Activated CD4-positive, alpha-beta T cell treated with anti-CD3 and anti-CD28 coated beads, Interleukin-2, amount 50 U/mL, for 4 hours (primary cell): ENCODE measurements at places on chromosomes 5 and 9.

DNA sequence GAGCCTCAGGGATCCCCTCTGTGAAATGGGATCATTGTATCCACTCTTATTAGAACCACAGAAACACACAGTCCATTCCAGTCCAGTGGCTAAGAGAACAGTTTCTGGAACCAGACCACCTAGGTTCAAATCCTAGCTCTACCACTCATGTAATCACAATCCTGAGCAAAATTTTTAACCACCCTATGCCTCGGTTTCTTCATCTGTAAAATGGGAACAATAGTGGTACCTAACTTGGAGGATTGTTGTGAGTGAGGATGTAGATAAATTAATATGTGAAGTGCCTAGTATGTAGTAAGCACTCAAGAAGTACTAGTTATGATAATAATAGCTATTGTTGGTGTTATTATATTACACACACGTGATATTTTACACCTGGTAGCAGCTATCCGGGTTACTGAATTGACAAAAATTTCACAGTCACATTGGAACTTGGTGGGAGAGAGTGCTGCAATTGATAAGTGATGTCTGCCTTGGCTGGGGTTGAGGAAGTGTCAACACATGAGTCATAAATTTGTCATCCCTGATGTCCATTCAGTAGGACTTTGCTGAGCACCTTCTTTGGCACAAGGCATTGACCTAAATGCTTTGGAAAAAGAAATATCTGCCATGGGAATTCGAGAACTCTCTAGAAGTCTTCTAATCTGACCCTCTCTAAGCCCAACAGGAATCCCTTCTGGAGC lies 68.4 kb downstream of the COL27A1 start:
- DNase-seq, result no peak

DNA sequence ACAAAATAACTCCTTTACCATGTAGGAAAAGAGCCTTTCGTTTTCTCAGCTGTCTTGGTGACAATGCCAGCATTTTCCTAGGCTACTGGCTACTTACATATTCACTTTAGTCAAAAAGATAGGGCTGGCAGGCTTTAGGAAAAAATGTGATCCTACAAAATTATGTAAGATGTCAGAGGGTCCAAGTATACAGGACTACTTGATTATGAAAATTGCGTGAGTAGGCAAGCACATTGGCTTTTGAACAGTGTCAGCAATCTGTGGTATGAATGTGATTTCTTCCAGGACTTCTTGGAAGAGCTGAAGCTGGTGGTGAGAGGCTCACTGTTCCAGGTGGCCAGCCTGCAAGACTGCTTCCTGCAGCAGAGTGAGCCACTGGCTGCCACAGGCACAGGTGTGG lies 22.8 kb downstream of the THBS4 start:
- no peak for DNase-seq

DNA sequence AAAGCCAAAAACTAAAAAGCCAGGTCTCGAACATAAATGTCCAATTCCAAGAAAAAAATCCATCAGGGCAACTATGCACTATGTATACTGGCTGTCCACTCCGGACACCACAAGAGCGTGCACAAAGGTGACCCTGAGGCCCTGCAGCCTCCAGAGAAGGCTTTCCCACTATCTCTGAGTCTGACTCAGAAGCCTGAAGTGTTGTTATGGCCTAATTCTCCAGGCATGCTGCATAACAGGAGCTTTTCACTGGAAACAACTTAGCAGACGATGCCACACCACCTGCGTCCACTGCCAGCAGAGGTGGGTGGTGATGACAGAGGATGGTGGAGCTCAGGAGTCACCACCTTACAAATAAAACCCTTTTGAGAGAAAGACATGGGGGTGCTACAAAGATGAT lies 63.7 kb downstream of the HABP4 start:
- DNase-seq, result no peak

GRCh38 chr9:68427216-68427977 lies 71.0 kb downstream of the PGM5 start:
- DNase-seq, result no peak

DNA sequence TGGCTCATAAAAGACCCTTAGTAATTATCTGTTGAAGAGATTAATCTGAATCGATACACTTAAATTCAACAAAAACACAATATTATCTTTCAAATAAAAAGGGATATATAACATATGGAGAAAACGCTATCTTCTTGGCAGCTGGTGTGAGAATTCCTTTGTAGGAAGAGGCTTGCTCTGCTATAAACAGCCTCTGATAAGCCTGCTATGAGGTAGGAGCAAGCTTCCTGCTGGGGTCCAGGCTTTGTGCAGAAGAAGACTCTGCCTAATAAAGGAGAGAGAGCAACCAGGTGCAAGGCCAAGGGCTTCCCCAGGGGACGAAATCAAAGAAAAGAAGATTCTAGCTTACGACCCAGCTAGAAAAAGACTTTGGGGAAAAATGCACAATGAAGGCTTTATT lies 43.3 kb upstream of the SSBP2 start:
- DNase-seq, result no peak

DNA sequence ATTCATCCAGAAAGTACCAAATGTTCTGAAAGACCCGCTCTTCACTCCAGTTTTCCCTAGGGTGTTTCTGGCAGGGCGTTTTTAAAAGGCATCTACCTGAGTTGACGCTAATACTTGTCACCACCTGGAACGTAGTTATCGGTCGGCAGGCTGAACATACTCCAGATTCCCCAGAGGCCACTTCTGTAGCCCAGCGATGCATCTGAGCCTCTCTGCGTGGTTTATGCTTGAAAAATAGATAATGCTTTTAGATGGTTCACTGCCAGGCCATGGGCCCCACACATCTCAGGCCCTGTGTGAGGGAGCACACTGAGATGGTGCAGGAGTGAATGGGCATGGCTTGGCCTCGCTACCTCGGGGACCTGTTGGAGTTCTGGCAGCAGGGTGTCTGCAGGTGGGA lies 33.0 kb upstream of the NCS1 start:
- DNase-seq, result no peak

- DNase-seq, result no peak
Measured at GRCh38 chr9:105975886-105976645, 281.7 kb downstream of the TMEM38B start.

DNA sequence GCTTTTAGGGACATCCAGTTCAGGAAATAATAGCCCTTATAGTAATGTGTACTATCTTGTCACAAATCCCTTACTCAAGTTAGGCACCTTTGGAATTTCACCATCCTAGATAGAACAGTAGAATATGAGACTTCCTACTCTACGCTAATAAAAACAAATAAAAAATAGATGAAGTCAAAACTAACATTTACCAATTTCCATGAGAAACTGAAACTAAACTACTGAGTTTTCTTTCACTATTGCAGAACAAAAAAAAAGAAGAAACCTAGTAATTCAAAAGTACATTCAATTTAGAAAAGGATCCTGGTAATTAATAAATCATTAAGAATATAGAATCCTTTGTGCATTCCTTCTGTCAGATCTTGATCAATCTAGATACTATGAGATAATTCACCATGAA lies 14.0 kb downstream of the STARD4 start:
- DNase-seq, result no peak

DNA sequence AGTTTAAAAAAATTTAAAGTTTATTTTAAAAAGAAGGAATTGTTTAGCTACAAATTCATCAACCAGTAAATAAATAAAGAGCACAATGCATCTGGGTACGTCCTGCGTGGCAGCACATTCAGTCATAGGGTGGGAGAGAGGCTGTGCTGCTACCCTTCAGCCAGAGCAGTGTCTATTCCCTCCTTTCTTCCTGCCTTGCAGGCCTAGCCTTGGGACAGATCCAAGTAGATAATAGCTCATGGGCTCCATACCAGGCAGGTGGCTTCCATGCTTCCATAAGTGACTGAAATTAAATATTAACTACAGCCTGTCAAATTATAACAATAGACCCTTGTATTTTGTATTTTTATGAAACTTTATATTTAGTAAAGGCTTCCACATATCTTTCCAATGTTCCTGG lies 408.3 kb upstream of the RGMB start:
- DNase-seq, result no peak

- DNase-seq, result no peak
Measured at GRCh38 chr5:131795228-131795627, 1.6 kb downstream of the FNIP1 start.

GRCh38 chr9:37609735-37610397 lies 17.5 kb upstream of the TOMM5 start:
- DNase-seq, result no peak

GRCh38 chr9:90916147-90916734 lies 114.6 kb downstream of the SYK start:
- no peak for DNase-seq

GRCh38 chr5:115578657-115579056 lies 23.6 kb downstream of the TICAM2 start:
- DNase-seq, result no peak

DNA sequence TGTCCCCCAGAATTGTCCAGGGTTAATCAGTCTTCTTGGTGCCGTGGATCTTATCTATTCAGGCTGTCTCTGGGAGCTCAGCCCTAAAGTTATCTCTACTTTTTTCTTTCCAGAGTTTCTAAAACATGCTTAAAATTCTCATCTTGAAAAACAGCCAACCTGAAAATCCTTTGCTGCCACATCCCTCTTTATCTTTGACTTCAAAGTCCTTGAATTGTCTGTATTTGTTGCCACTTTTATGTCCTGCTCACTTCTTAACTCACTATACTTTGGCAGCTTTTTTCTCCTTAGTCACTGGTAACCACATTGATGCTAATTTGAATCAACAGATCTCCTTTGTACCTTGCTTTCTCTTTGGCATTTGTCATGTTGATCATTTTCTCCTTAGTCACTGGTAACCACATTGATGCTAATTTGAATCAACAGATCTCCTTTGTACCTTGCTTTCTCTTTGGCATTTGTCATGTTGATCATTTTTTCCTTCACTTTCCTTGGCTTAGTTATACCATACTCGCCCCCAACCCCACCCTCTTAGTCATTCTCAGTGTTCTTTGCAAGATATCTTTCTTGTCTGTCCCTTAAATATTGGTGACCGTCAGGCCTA lies 8.5 kb downstream of the DMXL1 start:
- peak; percentile 11 for DNase-seq

DNA sequence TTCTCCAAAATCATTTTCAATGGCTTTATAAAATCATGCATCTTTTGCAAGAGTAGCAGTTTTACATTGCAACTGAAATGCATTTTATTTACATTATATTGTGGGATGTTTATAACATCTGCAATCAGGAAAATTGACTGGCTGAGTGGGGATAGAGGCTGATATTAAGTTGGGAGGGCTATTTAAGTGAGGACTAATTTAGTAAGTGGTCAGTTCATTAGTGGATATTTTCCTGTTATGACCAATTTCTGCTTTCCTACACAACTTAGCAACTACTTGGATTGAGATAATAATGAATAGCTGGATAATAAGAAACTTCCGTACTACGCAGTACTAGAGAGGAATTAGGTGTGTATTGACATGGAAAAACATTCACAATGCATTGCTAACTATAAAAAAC lies 92.9 kb upstream of the SSBP2 start:
- DNase-seq, result no peak

DNA sequence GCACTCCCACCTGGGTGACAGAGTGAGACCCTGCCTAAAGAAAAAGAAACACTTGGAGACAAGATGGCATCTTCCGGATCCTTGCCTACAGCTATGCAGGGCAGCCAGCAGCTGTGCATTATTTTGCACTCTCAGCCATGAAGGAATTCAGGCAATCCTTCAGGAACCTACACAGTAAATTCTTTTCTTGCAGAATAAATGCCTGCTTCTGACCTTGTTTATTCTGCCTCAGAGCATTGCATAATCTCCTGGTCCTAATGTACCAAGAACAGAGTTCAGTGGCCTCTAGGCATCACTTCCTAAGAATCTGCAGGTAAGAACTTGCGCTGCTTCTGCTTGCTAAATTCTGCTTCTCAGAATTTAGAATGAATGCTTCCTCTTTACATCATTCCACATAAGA lies 16.8 kb downstream of the GLDC start:
- no peak for DNase-seq

DNA sequence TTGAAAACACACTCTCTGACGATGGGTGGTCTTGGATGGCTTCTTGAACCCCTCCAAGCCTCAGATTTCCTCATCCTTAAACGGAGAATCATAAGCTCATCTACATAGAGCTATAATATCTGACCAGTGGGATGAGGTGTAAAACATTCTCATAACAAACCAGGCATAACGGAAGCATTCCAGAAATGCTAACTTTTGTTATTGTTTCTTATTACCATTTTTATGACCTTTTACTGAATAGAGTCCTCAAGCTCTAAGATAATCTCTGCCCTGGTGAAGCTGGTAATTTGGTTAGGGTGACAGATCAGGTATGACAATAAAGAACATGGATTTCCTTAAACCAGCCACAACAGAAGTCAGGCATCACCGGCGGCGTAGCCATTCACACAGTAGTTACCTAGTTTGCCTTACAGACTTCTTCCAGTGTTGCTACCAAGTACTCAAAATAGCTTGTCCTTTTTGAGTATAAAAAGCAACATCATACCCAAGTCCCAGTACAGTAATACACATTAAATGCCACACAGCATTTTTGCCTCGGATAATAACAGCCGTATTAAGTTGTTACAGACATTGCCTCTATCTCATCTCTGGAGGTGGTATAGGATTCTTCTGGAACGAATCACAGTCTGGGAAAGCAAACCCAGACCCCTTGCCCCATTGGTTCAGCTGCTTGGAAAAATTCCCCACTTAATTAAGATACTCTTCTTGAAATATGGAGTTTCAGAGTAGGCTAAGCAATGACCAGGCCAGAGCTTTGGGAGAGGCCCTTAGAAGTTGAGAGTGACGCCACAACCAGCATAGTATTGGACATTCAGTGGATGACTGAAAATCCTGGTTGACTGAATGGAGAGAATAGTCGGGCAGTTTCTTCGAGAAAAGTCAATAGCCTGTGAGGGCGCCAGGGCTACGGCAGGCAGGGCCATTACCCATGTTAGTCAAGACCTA lies 252.5 kb downstream of the SLIT3 start:
- no peak for DNase-seq

DNA sequence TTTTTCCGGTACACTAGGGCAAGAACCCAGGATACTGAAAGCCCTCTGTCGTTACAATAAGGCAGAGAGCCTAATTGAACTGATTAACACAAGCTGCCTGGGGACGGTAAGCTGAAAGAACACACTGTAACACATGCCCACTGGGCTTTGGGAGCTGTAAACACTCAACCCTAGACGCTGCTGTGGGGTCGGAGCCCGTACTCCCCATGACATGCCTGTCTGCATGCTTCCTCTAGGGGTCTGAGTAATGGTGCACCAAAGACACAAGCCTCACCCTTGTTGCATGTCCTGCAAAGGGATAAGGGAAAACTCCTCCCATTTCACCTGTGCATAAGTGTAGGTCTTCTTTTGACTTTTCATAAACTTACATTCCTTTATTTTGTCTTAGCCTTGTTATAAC lies 194.0 kb downstream of the FBXL7 start:
- no peak for DNase-seq

DNA sequence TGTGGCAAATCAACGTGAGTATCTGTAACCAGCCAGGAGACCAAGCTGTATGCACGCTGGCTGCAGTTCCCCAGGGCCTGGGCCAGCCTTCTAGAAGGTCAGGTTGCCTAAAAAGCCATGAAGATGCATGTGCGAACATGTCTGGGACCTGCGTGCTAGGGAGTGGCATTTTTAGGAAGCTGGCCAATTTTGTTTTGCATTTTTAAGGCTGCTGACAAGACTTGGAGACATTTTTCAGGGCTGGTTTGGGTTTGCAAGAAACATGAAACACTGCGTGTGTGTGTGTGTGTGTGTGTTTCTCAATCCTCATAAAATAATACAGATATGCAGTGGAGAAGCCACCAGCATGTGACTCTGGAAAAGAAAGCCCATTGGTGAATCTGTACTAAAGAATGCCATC lies 5.1 kb downstream of the TGFBI start:
- no peak for DNase-seq
